ENCODE measurements at places on chromosomes 16 and 17.

DNA sequence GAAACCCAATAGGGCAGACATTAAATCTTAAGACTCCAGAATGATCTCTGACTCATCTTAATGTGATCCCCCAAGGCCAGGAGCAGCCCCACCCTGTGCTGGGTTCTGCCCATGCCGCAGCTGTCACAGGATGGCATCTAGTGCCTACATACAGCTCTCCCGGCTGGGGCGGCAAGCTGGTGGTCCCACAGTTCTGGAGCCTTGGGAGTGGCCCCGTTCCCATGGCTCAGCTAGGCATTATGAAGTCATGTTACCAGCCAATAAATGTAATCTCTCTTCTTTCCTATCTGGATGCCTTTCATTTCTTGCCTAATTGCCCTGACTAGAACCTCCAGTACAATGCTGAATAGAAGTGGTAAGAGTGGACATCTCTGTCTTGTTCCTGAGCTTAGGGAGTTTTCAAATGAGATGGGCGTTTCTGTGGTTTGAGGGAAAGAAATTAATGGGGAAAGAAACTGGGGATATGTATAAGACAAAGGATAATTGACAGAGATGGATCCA, 95.7 kb upstream of the DNAH17 start:
- no peak for DNase-seq

GRCh38 chr16:89052191-89052889, 41.3 kb upstream of the ACSF3 start:
- DNase-seq = no peak

- DNase-seq = peak; percentile 59
Observed at GRCh38 chr17:13024526-13025257, 6.9 kb upstream of the ELAC2 start.

DNA sequence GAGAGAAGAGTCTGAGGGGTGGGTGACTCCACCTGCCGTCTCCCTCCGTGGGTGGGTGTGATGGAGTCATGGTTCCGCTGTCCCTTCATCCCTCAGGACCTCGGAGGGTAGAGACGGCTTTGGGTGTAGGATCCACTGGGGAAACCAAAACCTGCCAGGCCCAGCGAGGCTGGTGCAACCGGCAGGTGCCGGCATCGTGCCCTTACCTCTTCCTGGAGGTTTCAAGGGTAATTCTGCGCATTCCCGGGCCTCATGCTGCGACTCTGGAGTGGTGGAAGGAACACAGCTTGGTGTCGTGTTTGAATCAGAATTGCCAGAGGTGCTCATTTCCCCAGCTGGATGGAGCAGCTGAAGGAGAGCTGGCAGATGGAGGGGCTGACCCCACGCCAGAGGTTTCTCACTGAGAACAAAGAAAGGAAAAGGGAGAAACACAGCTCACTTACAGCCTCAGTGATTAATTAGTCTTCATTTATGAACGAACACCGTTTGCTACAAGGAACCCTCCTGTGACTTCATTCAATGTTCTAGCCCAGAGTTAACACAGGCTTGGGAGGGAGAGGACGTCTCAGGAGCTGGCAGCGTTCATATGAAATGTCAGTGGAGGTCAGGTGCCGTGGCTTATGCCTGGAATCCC, 16.3 kb upstream of the ATP2A3 start:
- no peak for DNase-seq

DNA sequence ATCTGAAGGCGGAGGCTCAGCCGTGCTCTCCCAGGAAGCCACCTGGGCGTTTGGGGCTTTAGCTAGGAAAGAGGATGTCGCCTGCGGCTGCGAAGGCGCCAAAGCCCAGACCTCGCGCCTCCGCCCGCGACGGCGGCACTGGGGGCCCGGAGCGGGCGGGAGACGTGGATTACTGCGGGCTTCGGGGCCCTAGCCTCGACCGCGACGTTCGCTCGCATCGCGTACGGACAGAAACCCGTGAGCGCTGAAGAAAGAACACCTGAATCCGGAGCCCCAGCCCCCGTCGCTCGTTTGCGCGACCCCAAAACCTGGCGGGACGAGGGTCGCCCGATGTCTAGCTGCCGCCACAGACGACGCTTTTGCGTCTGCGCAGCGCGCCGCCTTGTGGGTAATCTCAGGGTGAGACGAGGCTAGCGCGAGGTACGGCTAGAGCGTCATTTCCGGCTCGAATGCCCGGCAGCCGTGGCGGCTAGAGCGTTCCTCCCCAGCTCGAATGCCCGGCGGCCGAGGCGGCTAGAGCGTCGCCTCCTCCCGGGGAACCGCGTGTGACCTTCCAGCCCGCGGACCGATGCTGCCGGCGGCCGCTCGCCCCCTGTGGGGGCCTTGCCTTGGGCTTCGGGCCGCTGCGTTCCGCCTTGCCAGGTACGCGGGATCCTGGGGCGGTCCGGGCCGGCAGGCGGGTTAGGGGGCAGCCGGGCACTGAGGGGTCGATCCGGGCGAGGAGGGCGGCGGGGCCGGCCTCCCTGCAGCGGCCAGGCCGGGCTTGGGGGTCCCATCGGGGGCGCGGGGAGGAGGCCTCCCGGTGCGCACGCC, at the start of gene MRPL12:
MRPL12 (plus strand) TSS at position 434 of the 813 bp plus-strand sequence; CDS start at position 569, 135 bp downstream.
- peak; percentile 85 for DNase-seq

DNA sequence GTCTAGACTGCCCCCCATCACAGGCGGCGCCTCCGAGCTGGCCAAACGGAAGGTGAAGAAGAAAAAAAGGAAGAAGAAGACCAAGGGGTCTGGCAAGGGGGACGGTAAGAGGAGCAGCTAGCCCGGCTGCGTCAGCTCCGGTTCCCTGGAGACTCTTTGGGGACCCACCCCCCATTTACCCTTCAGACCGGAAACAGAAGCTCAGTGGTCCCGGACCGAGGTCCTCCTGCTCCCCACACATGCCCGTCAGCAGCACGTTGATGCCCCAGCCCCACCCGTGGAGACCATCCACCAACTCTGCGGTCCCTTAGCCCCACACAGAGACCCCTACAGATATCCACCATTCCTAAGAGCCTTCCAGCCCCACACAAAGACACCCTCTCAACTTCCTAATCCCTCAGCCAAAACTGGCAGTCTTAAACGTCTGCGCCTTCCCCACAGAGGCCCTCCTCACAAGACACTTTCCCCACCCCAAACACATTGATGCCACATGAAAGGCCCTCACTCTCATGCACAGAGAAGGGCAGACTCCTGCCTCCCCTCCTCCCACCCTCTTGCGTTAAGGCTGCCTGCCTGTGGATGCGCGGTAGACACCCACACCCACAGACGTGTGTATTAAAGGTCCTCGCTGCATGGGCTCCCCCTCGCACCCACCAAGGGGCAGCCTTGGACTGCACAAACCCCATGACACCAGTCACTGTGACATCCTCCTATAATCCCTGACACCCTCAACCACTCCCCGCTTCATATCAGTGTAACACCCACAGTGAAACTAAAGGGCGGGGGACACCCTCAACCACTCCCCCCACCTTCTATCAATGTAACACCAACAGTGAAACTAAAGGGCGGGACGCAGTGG, 58.2 kb upstream of the RPH3AL start:
- DNase-seq = peak; percentile 73

GRCh38 chr17:72756256-72756655, 336.2 kb downstream of the SLC39A11 start:
- no peak for DNase-seq

DNA sequence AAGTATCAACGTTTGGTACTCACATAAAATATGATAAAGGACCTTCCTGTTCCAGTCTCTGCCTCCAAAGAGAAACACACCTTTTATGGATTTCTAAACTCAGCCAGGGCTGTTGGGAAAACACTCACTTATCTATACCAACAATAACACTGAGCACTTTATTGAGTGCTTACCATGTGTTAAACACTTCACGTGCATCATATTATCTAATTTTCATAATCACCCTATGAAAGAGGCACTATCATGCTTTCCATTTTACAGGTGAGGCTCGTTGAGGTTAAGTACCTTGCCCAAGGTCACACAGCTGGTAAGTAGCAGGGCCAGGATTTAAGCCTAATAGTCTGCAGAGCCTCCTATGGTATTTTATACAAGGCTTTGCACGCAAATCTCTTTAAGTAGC, 251.5 kb upstream of the SOX9 start:
- no peak for DNase-seq

- peak; percentile 59 for DNase-seq
Observed at GRCh38 chr17:42536372-42537155, 523 bp downstream of the NAGLU start.

Measured in activated CD4-positive, alpha-beta T cell treated with anti-CD3 and anti-CD28 coated beads, Interleukin-2, amount 50 U/mL, for 1 hour (primary cell).